ENCODE measurements at places on chromosomes 2 and 18. TPM values are rescaled to one million over a fixed set of nuclear protein-coding genes. Genes with fewer than 3 reads are reported as not detected.

GRCh38 chr2:150644298-150645067 is 157.0 kb upstream of the RND3 start:
- no peak for DNase-seq

C2orf72 gene
- 0.91 TPM for polyA plus RNA-seq

DNA sequence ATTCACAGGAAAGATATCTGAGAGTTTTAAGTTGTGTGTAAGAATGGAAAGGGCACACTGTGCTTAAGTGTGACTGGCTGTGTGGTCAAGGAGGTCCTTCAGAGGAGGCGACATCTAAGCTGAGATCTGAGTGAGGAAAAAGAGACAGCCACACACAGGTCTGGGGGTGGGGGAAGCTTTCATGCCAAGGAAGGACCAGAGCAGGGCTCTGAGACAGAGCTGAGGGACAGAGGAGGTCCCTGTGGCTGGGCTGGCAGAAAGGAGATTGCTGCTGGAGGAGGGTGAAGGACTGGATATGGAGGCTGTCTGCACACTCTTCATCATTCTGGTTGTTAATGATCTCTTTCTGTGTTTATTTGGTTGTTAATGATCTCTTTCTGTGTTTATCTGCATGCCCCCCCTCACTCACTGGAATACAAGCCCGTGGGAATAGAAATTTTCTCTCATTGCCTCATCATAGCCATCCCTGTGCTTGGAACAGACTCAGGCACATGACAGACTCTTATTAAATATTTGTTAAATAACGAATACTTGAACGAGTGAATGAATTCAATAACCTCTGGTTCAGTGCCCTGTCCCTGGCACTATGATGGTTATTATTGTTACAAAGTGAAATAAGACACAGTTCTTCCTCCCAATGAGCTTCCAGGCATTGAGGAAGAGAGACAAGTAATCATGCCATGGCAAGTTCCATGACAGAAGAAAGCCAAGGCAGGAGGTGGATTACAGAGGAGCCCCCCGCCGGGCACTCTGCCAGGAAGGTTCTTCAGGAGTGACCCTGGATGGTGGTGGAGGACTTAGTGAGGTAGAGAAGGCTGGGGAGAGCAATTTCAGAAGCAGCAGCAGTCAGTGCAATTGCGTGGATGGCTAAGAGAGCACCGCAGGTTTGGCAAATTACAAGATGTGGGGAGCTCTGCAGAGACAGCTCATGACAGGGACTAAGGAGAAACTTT is 399.4 kb upstream of the HS6ST1 start:
- DNase-seq: no peak

DDX1 gene
- polyA plus RNA-seq: 76.5 TPM

VPS54 gene
- 14.0 TPM for polyA plus RNA-seq

GRCh38 chr2:112449854-112450253 is 16.4 kb upstream of the RGPD8 start:
- no peak for DNase-seq

GRCh38 chr18:6406910-6407470 is 7.7 kb downstream of the L3MBTL4 start:
- no peak for DNase-seq
